ENCODE measurements at places on chromosomes 13 and 19.

GRCh38 chr19:31957711-31958110, 387.7 kb upstream of the ZNF507 start:
- DNase-seq: no peak

DNA sequence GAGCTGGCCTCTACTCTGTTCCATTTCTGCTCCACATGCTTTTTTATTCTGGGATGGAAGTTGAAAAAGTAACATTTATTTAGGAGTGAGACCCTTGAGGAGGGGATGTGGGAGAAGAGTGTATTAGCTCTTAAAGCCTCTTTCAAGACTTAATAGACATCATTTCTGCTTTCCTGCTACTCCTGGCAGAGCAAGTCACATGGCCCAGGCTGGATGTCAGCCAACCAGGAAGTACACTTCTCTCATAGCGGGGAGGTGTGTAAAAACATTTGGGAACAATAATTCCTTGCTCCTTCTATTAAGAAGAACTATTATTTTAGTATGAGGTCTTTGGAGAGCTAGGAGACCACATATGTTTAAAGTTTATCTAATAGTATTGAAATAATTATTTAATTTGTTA, 40.6 kb upstream of the FAM216B start:
- no peak for DNase-seq

GRCh38 chr19:49766007-49766929, 533 bp upstream of the AP2A1 start:
- peak; percentile 100 for DNase-seq

DNA sequence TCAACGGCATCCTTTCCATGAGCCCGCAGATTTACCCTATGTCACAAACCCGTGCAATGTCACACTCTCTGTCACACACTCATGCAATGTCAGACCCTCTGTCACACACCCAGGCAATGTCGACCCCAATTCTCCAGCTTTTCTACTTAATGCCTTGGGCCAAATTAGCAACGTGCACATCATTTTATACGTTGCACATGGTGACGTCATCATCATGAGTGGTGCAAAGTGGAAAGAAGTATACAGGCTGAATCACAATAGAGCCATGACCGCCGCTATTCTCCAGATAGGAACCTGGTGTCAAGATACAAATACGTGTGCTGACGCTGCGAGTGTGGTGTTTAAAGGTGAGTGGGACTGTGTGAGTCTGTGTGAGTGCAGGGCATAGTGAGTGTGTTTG, 21.7 kb upstream of the ZNF845 start:
- DNase-seq: no peak

DNA sequence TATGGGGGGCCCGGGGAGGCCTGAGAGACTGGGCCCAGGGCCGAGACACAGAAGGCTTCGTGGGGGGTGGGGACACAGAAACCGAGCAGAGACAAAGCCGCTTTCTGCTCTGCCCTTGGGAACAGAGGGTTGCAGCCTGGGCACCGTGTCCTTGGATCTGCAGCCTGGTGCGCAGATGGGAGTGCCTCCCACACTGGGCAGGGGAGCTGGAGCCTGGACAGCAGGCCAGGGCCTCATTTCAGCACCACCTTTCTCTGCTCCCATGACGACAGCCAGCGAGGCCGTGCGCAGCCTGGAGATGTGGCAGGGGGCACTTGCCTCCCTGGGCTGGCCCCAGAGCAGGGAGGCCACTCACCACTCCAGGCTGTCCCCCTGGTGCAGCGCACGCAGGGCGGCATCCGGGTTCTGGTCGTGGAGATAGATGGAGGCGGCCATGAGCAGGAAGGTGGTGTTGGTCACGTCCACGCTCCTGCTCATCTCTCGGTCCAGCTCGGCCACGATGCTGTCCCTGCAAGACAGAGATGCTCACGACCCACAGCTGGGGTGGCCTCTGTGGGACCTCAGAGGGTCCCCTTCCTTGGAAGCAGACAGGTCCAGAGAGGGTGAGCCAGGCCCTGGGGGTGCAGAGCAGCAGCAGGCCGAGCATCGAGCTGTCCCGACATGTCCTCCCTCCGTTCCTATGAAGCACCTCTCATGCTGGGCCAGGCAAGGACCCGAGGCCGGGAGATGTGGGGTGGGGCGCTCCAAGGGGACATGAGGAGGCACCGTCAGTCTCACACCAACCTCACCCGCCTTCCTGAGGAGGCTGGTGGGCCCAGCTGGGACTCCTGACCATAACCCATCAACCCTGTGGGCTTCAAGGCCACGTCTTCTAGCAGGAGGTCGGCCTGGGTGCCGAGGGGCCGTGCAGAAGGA, 10.9 kb upstream of the CERS1 start:
- DNase-seq: no peak

DNA sequence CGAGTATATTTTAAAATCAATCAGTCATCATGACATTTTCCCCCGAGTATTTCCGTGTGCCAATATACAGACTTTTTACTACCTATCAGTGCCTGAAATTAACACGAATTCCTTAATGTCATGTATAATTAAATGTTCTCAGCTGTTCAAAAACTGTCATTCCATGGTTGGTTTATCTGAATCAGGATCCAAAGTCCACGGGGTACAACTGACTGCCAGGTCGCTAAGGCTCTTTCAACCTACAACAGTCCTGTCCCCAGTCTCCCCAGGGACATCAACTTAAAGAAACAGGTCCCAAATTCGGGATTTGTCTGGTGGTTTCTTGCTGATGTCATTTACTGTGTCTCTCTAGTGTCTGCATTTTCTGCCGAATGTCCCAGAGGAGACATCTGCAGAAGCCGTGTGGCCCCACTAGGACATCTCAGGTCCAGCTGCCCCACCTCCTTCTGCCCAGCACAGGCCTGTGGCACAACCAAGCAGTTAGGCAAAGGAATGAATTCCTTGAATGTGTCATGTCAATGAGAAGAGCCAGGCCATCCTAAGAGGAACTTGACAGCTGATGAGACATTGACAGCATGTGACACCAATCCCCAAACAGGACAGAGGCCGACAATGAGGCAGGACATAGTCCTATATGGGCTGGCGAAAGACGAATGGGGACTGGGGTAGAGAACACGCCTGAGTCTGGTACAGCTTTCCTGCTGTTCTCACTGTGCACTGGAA, 109.5 kb downstream of the STK24 start:
- no peak for DNase-seq

GRCh38 chr13:41443969-41444368, 13.4 kb upstream of the RGCC start:
- no peak for DNase-seq

DNA sequence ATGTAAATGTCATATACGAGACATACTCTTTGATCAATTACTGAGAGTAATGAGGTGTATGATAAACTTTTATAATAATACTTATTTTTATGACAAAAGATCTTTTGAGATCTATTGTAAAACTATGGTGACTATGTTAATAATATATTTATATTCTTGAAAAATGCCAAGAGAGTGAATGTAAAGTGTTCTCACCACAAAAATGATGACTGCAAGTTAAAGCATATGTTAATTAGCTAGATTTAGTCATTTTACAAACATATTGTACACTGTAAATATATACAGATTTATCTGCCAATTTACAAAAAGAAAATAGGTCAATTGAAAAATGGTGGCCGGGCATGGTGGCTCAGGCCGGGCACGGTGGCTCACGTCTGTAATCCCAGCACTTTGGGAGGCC, 81.0 kb downstream of the GPC6 start:
- DNase-seq: no peak

DNA sequence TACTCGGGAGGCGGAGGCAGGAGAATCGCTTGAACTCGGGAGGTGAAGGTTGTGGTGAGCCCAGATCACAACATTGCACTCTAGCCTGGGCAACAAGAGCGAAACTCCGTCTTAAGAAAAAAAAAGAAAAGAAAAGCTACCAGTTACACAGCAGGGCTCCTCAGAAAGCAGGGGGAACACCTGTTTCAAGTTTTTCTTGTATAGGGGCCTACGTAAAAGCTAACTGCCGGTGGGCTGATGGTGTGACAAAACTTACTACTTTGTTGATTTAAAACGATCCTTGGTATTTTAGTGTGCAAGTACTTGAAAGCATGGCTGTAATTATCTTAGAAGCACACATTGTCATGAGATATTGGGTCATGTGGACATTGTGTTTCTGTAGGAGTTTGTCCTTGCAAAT, 15.7 kb upstream of the ERVV-1 start:
- DNase-seq: no peak

- DNase-seq: peak; percentile 65
Measured at GRCh38 chr19:50377051-50377461, 799 bp downstream of the NR1H2 start.

GRCh38 chr19:13493516-13494310, 12.6 kb downstream of the CACNA1A start:
- no peak for DNase-seq

- DNase-seq: no peak
Measured at GRCh38 chr19:46610851-46611770, 10.0 kb downstream of the CALM3 start.

- no peak for DNase-seq
Measured at GRCh38 chr13:67725999-67726398, 495.9 kb upstream of the PCDH9 start.

DNA sequence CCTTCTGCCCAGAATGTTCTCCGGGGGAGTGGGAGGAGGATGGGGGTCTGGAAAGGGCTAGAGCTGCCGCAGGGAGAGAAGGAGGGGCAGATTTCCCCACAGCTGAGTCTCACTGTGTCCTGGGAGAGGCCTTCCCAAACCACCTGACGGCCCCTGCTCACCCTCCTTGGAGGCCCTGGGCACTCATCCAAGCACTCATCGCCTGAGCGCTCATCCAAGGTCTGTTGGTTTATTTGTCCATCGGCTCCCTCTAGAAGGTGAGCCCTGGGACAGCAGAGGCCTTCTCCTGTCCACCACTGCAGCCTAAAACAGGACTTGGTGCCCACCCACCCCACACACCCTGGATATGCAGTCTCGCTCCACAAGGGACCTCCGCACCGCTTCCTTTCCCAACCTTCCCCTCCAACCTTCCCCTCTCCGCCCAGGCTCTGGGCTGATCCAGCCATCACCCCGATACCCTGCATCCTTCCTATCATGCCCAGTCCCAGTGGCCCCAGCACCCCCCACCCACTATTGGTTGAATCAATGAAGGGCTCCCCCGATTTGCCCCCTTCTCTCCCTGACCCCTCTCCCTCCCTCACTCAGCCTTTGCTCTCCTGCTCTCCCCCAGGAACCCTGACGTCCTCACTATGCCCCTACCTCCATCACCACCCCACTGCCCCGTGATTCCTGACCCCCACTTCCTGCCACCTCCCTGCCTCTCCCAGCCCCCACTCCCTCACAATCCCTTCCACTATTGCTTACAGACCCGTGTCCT, 1.7 kb downstream of the UBXN6 start:
- no peak for DNase-seq

- DNase-seq: no peak
Measured at GRCh38 chr19:4896372-4896771, 6.3 kb downstream of the ARRDC5 start.

DNA sequence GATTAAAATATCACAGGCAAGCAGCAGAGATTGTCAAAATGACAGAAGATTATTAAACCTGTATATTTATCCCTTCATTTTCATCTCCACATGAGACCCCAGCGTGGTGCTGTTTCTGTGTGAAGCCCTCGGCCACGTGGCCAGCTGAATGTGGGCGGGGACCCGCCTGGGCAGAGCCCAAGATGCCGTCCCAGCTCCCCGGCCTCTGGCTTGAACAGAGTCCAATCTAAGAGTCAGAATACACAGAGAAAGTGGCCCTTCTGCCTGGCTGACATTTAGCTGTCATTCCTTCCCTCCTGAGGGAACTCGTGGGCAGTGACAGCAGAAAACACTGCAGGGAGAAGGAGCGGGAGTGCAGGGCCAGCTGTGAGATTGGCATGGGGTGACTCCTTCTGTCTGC, 34.9 kb upstream of the UQCRFS1 start:
- DNase-seq: no peak

DNA sequence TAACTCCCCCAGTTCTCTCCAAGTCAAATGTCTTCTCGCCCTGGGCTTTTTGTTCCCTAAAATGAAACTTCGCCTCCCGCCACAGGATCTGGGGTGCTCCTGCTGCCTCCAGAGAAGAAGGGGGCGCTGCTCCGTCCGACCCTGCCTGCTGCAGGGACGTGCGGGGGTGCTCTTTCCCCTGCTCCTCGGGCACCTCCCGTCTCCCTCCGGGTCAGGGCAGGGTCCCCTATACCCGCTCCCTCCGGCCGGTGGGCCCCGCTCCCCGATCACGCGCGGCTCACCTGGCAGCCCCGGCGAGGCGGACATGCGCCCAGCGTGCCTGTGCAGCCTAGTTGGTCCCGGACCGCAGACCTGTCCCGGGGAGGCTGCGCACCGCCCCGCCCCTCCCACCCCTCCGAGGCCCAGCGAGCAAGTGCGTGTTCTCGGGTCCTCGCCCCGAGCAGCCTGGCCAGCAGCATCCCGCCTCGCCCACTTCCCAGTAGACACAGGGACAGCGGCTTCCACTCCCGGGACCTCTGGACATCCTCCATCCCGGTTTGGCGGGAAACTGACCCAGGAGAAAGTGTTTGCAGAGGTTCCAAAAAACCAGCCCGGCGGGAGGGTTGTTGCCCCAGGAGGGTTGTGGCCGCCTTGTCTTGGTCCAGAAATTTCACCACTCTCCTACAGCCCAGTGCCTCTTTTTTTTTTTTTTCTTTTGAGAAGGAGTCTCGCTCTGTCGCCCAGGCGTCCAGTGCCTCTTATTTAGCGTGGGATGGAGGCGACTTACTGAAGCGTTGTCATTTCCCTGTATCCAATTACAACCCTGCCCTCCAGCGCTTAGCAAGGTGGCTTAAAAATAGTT, at the start of gene OXGR1:
TSS of gene OXGR1 (minus strand) at position 460 of the 841 bp plus-strand sequence. CDS start 6,717 bp downstream, outside the sequence.
- no peak for DNase-seq

GRCh38 chr19:37654629-37655300, 500 bp downstream of the ZFP30 start:
- peak; percentile 55 for DNase-seq

DNA sequence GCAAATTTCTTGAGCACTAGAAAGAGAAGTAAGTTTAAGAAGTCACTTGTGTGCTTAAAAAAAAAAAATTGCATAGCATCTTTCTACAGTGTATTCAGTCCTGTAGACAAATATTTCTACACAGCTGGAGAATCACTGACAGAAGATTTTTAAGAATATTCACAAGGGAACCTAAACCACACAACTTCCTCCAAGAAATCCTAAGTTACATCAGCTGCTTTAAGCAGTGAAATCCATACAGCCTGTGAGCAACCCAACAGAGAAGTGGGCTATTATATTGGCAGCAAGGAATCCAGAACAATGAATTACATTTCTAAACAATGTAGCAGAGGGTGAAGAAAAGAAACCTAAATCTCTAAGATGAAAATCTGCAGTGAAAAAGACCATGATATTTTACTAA, 1.5 kb downstream of the DOCK9 start:
- no peak for DNase-seq

DNA sequence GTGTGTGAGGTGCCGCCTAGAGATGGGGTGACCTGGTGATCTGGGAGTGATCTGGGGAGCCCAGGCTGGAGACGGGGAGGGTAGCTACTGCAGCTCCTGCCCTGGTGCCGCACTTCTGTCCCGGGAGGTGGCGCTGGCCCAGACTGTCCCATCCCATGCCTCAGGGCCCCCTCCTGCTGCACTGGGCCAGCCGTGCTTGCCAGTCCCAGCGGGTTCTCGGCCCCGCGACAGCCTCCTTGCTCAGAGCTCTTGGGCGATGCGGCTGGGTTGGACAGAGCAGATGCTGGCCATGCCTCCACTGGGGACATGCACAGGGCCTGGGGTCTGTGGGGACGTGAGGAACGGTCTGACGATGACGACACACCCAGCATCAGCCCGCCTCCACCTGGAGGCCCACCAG, 2.5 kb downstream of the RAX2 start:
- DNase-seq: no peak

GRCh38 chr19:39795001-39795400, 16.3 kb downstream of the LEUTX start:
- DNase-seq: peak; percentile 46

- no peak for DNase-seq
Measured at GRCh38 chr19:41707502-41707812, 969 bp upstream of the CEACAM5 start.

Measured in T-helper 2 cell (primary cell).